ENCODE measurements at places on chromosomes 7 and 10. TPM values are rescaled to one million over a fixed set of nuclear protein-coding genes. Genes with fewer than 3 reads are reported as not detected.

GRCh38 chr7:27484451-27484850 lies 178.2 kb downstream of the HIBADH start:
- no peak for DNase-seq

GRCh38 chr10:6208799-6209235 lies 6.1 kb downstream of the PFKFB3 start:
- DNase-seq, result no peak

GRCh38 chr7:94436700-94437099 lies 42.0 kb downstream of the COL1A2 start:
- DNase-seq, result no peak

DNA sequence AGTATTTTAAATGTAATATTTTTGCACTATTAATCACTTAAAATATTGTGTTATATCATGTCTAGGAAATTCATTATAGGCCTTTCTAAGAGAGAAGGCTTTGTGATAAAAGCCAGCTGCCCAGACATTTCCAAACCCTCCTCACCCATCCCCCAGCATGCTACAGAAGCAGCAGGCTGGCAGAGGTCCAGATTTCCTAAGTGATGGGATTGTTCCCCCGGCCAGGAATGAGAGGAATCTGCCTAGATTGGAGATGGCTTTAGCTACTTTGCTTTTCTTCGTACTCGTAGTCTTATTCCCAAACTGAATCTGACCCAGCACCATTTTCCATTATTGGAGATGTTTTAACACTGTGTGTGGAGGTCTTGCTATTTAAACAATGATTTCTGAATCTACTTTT lies 29.4 kb downstream of the CDK14 start:
- peak; percentile 51 for DNase-seq

KLHL7 gene
- 68.3 TPM for total RNA-seq

Measured in left cardiac atrium (tissue), 4 donors.